Skeletal muscle cell (primary cell): ENCODE measurements at places on chromosomes 4 and X.

DNA sequence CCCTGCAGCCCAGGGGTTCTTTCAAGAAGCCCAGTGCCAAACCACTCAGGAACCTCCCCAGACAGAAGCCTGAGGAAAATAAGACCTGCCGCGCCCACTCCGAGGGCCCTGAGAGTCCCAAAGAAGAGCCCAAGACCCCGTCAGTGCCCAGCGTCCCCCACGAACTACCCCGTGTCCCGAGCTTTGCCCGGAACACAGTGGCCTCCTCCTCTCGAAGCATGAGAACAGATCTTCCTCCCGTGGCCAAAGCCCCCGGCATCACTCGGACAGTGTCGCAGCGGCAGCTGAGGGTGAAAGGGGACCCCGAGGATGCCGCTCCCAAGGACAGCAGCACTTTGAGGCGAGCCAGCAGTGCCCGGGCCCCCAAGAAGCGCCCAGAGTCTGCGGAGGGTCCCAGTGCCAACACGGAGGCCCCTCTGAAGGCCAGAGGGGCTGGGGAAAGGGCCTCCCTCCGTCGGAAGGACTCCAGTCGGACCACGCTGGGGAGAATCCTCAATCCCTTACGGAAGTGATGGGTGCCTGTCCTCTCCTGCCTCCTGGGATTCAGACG lies 40.2 kb downstream of the FHDC1 start:
- no peak for DNase-seq

- no peak for DNase-seq
Measured at GRCh38 chr4:104938624-104939023, 208.1 kb upstream of the TET2 start.

DNA sequence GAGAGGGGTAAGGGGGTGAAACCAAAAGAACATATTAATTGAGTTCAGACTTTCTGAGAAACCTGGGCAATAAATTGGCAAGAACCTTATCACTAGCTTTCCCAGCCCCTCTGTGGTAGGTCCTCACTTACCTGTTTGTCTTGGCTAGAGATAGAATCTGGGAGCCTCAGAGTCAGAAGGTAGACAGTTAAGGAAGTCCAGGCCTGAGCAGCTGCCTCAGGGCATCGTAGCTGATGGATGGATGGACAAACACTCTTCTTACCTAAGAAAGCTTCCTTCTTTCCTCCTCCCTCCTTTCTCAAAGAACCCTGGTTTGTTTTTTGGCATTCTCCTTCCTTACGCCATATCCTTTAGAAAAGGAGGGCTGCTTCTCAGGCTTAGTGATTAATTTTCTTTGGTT lies 24.4 kb downstream of the FRAS1 start:
- DNase-seq = no peak

- no peak for DNase-seq
Measured at GRCh38 chr4:186725469-186726425, 2.1 kb upstream of the FAT1 start.

DNA sequence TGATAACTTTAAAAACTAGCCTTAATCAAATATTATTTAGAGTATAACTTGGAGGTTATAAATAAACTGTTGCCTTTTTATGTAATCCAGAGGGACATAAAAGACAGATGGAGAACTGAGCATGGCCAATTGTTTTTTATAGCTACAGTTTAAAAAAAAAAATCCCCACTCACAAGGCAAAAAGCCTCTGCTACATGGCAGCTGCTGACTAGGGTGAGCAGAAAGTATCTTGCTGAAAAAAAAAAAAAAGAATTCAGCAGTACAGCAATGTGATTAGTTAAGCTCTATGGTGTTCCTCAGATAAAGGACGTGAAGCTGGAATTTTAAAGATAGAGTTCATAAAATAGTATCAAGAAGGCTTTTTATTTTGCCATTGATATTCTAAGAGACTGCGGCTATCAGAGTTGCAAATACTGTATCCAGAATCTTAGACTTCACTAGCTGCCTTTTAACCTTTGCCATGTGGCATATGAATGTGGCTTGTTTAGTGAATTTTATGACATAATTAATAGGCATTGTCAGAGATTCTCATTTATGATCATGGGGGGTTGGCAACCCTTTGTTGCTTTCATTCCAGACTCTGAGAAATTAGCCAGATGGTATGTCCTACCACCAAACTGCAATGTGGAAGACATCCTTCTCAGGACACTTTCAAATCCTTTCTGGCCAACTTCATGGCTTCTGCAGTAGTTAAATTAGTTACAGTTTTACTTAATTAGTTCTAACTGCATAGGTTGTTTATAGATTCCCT lies 498.0 kb downstream of the STPG2 start:
- DNase-seq = no peak

DNA sequence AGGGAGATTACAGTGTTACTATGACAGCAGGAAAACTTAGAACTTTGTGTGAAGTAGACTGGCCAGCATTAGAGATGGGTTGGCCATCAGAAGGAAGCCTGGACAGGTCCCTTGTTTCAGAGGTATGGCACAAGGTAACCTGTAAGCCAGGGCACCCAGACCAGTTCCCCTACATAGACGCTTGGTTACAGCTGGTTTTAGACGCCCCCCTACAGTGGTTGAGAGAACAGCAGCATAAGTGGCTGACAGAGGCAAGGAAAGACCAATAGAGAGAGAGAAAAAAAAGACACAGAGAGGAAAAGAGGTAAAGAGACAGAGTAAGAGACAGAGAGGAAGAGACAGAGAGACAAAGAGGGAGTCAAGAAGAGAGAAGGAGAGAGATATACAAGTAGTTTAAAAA lies 144.5 kb downstream of the GC start:
- no peak for DNase-seq
